Calu3 (cell line): ENCODE measurements at places on chromosomes 6 and 20.
A peak's percentile ranks its signal among the peaks of the same experiment; 100 is the strongest.

- DNase-seq, result peak; percentile 80
These were observed 56.2 kb downstream of the BMP7 start for GRCh38 chr20:57210054-57210910.

GRCh38 chr6:116003668-116004067 lies 57.0 kb downstream of the FRK start:
- no peak for DNase-seq

DNA sequence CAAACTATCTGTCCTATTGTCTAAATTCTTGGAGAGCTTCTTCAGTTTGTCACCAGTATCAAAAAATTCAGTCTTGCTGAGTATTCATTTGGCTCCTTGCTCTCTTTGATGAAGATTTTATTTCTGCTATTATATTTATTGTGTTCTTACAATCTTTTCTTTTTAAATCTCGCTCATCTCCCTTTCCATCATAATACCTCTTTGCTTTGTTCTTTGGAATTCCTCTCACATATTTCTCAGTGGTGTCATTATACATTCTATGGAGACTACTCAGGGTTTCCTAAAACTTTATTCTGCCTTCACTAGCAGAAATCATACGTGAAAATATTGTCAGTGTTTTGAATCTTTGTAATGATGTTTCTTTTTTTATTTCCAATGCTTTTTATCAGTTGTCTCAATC lies 445.2 kb upstream of the ID4 start:
- no peak for DNase-seq

DNA sequence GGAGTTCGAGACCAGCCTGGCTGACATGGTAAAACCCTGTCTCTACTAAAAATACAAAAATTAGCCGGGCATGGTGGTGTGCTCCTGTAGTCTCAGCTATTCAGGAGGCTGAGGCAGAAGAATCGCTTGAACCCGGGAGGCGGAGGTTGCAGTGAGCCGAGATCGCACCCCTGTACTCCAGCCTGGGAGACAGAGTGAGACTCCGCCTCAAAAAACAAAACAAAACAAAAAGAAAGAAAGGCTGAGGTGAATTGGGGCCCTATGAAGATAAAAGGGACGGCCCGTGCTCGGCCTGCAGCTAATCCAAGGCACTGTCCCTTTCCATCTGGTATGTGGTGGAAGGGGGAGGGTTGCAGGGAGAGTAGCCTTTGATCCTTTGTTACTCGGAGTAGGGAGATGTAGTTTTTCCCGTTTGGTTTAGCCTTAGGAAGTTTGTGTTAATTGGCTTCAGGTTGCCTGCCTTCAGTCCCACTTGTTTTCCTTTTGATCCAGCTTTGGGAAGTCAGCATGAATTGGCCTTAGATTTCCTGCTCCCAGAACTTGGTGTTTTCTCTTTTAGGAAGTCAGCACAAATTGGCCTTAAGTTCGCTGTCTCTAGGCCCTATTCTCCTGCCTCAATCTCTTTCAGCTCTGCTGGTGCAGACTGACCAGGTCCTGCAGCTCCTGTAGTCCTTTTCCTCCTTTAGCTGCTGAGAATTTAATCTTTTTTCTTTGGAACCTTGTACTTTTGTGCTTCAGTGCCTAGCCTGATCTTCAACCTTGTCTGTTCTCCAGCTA lies 36.1 kb upstream of the PAQR8 start:
- no peak for DNase-seq

DNA sequence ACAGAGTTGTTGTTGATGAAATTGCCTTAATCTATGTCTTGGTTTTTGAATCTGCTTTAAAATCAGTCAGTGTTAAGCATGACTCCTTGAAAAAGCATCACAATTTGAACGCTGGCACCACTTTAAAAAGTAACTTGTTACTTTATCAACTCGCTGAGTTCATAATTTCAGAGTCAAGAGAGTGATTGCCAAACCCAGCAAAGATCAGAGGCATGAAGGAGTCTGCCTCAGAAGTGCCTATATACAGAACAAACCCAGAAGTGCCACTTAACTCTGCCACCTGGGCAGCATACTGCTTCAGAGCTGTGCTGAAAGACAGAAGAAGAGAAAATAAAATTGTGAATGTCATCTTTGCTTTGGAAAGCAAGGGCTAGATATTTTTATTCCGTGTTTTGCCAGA lies 73.6 kb upstream of the HCRTR2 start:
- no peak for DNase-seq

GRCh38 chr20:61057443-61058121 lies 194.5 kb upstream of the CDH4 start:
- DNase-seq, result no peak

DNA sequence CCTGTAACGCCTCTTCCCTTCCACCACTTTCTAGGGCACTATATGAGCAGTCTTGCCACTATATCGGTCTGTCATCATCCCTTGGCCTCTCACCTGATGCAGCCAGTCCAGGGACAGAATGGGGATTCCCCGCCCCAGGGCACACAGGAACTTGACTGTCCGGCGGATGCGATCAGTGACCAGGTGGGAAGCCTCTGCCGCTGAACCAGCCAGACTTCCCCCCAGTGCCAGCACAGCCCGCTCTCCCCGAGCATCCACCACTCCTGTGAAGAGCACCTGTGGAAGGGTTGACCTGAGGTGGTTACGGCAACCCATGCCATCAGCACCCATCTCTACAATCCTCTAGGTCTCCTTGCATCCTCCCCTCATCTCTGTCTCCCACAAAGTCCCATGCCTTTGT lies 12.2 kb upstream of the NRM start:
- no peak for DNase-seq

- no peak for DNase-seq
These were observed 327.6 kb upstream of the CNR1 start for GRCh38 chr6:88493717-88494116.
